ENCODE measurements at places on chromosomes 5 and 9.

- no peak for DNase-seq
Measured at GRCh38 chr5:158813275-158813674, 286.4 kb downstream of the EBF1 start.

DNA sequence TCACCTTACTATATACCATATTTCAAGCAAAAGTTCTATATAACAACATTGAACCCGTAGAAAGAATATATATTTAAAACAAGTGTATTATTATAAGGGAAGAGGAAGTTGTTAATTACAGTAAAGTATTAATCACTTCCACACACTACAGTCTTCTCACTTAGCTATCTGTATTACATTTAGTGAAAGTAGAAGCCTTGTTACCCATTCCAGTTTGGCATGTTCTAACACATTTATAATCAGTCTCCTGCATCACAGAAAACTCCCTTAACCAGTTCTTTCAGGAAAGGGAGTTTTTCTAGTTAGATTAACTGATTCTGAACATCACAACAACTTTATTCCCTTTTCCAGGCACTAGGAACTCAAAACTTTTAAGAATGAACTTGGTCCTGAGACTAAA lies 6.9 kb downstream of the RAB14 start:
- no peak for DNase-seq

DNA sequence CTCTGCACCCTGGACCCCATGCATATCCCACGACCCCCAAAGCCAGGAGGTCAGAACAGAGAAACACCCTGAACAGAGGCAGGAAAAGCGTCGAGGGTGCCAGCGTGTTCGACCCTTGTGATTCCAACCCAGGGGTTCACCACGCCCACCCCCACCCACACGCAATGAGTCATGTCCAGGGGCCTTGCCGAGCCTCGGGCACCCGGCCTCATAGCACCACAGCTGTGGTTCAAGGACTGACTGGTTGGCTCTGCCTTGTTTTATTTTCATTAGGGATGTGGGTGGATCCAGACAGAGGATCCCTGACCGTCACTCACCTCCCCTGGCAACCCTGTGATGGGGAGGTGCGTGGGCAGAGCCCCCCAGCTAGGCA lies 9.5 kb upstream of the QSOX2 start:
- DNase-seq: no peak

DNA sequence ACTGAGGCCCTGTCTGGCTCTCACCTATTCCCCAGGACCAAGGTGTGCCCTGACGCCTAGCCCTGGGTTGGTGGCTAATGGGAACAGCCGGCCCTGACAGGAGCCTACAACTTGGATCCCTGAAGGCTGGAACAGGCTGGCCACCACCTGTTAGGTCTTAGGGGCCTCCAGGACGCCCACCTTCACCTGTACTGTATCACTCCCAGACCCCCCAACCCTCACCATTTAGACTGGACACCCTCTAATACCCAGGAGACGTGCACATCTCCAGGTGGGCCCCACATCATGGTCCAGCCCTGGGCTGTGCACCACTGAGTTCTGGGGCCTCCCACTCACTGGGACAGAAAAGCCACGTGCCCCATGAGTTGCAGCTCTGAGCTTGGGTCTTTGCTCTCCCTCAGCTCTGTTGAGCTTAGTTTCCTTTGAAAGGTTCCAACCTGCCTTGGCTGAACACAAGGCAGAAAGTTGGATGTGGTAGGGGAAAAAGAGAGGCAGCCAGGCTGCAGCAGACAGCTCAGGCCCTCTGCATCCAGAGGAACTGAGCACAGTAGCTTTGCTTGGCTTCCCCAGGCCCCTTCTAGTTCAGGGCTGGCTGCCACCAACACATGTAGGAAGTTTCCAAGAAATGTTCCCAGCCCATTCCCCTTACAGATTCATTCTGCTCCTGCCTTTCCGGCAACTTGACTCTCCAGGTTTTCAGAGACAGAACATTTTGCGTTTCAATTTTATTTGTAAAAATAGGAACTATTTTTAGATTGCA lies 116.8 kb upstream of the TBC1D2 start:
- DNase-seq: no peak

DNA sequence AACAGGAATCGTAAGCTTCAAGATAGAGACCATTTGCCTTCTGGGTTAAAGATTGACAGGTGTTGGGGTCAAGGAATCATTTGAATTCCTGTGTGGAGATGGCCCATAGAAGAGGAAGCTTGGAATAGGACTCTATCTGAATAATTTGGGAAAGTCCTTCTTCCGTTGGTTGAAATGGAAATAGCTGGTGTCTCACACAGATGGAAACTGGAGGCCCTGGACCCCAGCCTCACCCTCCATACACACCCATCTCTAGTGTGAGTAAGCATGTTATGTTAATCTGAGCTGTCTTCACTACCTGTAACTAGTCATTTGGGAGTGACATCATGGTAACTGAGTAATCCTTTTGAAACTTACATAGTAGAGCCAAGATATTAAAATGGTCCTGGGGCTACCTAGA lies 184.4 kb downstream of the CD180 start:
- DNase-seq: no peak

All from tibial nerve (tissue), 4 donors.